HepG2 (cell line): ENCODE measurements at places on chromosomes 7 and 10. TPM values are rescaled to one million over a fixed set of nuclear protein-coding genes. Genes with fewer than 3 reads are reported as not detected.

SFTPA1 gene
- total RNA-seq, result not detected in 2 replicates

DNA sequence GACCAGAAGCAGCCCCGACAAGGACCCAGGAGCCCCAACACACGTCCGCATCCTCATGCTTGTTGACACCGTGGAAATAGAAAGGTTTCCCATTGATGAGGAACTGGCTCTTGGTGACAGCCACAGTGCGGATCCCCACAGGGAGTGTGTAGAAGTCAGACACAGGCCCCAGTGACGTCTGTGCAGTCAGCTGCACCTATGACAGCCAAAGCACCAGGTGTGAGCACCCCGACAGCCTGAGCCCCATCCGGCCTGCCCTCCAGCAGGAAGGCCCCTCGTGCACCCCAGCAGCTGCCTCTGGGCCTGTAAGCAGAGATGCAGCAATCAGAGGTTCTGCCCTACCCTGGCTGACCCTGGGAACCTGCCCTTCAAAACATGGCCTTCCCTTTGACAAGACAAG, 7.1 kb downstream of the GUSB start:
- DNase-seq, result no peak

GRCh38 chr7:21030237-21030871, 243.7 kb upstream of the SP8 start:
- no peak for DNase-seq

- no peak for DNase-seq
These were observed 158.0 kb downstream of the WDR37 start for GRCh38 chr10:1214071-1214675.

GRCh38 chr10:83633547-83633946, 505.8 kb upstream of the GHITM start:
- no peak for DNase-seq

- no peak for DNase-seq
These were observed 7.6 kb upstream of the ELN start for GRCh38 chr7:74020390-74020789.
